Left colon (tissue), 2 donors: ENCODE measurements at places on chromosomes 5 and 9. TPM values are rescaled to one million over a fixed set of nuclear protein-coding genes. Genes with fewer than 3 reads are reported as not detected.
A peak's percentile ranks its signal among the peaks of the same experiment; 100 is the strongest.

Gene DMAC1
- total RNA-seq, result 69.7 TPM

Gene ORM1
- total RNA-seq, result not detected

Gene RNF180
- total RNA-seq, result 3.5 TPM

Gene AJM1
- 11.1 TPM for total RNA-seq

Gene OR1Q1
- not detected for total RNA-seq

Gene WNK2
- total RNA-seq, result 161 TPM

Gene TAF11L5
- not detected for total RNA-seq

Gene REEP2
- 3.1 TPM for total RNA-seq

Gene ZFAND5
- 105 TPM for total RNA-seq

Gene IL5
- total RNA-seq, result not detected

DNA sequence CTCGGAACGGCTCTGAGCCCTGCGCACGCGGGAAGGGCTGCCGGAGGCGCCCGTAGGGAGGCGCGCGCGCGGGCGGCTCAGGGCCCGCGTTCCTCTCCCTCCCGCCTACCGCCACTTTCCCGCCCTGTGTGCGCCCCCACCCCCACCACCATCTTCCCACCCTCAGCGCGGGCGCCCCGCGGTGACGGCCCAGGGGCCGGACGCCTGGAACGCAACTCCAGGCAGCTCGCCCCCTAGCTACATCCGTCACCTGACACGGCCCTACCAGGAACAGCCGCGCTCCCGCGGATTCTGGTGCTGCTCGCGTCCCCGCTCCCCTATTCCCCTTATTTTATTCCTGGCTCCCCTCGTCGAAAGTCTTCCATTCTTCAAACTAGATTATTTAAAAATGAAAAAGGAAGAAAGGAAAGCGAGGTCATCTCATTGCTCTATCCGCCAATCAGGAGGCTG lies at the start of gene CDKN2B-AS1:
TSS of gene CDKN2B-AS1 (plus strand) at position 236 of the 450 bp plus-strand sequence.
- DNase-seq, result peak; percentile 59

DNA sequence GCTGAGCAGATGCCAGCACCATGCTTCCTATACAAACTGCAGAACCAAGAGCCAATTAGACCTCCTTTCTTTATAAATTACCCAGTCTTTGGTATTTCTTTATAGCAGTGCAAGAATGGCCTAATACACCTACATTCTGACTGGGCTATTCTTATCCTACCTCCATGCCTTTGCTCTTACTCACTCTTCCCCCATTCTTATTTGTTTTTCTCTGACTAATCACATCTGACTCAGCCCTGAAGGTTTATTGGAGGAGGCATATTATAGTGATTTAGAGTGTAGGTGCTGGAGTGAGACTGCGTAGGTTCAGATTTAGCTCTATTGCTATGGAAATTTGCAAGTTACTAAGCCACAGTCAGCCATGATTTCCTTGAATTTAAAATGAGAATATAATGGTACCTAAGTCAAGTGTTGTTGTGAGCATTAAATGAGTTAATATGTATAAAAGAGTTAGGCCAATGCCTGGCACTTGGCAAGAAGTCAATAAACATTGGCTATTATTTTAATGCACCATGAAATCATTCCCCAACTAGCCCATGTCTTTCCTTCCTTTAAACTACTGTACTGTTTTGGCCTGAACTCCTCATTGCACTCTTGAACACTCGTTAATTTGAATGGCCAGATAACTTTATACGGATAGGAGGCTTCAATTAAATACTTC lies 531.2 kb upstream of the ZNF608 start:
- DNase-seq, result no peak

- DNase-seq, result no peak
Measured at GRCh38 chr5:176626876-176627236, 3.5 kb downstream of the SNCB start.

DNA sequence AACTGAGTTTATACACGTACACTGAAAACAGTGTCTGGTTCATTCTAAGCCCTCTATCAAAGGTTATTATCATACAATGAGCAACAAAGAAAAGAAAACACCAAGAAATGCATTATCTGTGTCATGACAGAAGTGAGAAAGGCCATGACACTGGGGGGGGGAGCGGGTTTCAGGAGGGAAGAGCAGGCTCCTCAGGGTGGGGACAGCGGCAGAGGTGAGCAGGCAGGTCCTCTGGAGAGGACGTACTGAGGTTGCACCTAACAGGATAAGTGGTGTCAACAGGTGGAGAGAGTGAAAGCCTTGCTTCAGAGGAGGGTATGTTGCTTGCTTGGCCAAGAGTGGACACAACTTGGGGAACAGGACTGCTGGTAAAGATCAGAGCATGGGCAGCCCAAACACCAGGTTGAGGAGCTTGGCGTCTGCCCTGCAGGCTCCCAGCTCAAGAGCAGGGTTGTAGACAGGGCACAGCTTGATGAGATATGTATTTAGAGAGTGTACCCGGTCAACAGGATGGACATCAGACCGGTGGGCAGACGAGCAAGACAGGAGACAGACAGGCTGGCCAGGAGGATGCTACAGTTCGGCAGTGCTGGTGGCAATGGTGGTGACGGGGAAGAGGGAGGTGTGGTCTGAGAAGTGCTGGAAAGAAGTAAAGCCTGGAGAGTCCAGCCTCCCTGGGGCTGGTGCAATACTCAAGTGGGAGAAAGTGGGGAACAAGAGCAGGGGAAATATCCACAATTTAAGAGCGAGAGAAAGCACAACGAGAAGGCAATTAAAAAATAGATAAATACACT lies 10.3 kb downstream of the WHRN start:
- DNase-seq, result no peak

DNA sequence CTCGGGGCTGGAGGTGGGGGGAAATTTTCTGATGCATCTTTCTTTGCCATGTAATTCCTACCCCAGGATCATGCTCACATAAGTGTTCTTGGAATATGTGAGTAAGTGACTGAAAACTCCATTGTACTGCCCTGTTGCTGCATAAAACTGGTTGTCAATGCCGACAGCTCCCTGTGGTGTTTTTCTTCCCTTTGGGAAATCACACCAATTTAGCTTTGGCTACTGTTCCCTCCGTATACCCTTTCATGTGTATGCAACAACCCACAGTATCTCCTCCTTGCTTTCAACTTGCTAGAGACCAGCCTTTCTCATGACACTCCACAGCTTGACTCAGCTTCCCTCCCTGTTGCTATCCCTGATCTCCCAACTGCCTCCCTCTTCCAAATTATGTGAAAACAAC lies 240.6 kb downstream of the TRIM32 start:
- no peak for DNase-seq

- no peak for DNase-seq
Measured at GRCh38 chr5:96706433-96707111, 44.4 kb downstream of the CAST start.

DNA sequence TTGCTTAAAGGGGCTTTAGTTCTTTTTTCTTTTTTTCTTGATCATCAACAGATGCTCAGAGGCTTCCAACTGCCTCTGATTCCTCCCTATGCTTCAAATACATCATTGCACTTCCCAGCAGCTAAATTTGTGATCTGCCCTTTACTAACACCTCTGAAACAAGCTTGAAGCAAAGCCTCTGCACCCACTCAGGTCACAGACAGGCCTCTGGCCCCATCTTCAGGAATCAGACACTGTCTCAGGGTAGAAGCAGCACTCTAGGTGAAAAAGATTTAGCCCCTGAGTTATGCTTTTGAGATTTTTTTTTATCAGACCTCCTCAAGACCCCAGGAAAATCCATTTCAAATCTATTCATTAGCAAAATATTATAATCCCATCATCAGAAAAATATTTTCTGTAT lies 91.5 kb downstream of the MAMDC2 start:
- no peak for DNase-seq

DNA sequence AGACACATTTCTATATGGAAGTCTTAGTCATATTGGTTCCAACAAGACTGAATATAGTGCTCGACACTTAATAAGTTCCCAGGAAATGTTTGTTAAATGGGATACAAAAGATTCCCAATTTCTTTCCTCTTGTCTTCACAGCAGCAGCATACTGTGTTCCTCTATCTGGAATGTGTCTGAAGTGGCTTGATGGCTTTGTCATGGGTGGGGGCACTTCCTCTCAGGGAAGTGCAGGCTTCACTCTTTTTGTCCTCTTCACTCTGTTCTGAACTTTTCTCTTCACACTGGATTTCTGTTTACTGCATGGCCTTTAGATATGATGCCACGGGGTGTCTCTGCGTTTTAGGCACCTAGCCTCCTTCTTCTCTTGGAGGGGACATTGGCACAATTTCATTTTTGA lies 127.7 kb upstream of the C9orf72 start:
- DNase-seq, result no peak

DNA sequence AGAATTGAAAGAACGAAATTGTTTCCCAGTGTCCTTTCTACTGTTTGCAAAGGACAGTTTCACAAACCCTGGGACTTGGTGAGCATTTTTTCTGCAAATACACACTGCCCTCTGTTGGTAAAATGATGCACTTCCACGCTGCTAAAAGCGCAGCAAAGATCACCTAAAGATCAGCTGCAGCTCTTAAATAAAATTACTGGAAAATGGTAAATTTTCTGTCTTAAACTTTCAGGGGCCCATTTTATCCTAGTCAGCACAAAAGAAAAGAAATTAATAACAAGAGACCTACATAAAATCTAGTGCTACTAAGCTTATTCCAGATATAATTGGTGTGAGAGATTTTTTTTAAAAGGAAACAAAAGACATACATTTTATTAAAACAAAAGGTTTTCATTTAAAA lies 566.0 kb downstream of the CAAP1 start:
- DNase-seq, result peak; percentile 6

GRCh38 chr9:112532427-112532826 lies 45.8 kb downstream of the KIAA1958 start:
- no peak for DNase-seq

DNA sequence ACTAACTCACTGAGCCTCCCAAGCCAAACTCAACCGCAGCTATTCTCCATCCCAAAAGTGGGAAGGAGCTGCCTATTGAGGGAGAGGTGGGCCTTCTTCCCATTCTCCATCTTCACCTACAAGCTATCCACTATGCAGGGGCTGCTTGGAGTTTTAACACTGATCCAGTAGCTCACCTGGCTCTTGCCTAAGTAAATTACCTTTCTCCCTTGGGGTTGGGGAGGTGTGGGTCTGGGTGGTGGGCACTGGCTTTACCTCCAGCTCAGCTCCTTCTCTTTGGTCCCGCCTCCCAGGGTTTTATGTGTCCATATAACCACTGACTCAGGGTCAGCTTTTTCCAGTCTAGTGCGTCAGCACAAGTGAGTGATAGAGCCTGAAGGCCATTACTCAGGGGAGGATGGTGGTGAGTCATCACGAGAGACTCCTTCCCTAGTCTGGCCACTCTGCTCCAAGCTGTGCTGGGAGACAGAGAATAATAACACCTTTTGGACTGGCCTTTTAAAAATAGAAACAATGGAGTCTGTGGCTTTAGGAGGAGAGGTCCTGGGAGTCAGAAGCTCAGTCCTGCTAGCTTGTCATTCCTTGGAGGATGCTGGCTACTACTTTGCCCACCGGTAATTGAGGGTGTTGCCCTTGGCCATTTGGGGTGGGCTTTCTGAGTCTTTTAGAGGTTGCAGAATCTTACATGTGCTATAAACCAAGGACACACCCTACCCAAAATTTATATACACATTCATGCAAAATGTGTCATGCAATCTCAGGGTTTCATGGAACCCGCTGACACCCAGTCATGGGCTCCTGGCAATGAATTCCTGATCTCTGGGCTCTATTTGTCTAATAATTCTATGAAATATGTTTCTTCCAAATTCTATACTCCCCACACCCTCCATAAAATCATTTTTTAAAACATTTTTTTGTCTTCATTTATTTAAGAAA lies 35.6 kb upstream of the ATP6V1G1 start:
- DNase-seq, result peak; percentile 60

DNA sequence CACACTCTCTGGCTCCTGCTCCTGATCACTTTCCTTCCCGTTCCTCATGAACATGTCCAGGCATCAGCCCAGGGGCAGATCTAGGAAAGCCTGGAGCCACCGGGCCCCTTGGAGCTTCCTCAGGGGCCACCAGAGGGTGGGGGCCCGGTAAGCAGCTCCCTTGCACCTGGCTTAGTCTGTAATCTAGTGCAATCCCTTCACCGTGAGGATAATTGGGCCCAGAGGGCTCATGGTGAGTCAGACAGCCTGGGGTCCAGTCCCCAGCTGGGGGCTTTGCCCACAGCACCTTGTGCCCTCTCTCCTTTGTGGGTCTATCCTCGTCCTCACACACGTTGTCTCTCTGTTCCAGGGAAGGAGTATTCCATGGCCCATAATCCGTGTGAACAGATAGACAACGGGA lies 10.4 kb upstream of the ALDH1B1 start:
- no peak for DNase-seq
